ENCODE measurements at places on chromosomes 12 and 14. TPM values are rescaled to one million over a fixed set of nuclear protein-coding genes. Genes with fewer than 3 reads are reported as not detected.

The OR4K15 gene
- not detected for total RNA-seq

The PZP gene
- total RNA-seq, result not detected

The ZBTB42 gene
- total RNA-seq, result 5.1 TPM

The CBLN3 gene
- total RNA-seq, result 2.5 TPM

The DLK1 gene
- not detected for total RNA-seq

The ITGA5 gene
- total RNA-seq, result 159 TPM
